ENCODE measurements at places on chromosomes 2 and 18.

DNA sequence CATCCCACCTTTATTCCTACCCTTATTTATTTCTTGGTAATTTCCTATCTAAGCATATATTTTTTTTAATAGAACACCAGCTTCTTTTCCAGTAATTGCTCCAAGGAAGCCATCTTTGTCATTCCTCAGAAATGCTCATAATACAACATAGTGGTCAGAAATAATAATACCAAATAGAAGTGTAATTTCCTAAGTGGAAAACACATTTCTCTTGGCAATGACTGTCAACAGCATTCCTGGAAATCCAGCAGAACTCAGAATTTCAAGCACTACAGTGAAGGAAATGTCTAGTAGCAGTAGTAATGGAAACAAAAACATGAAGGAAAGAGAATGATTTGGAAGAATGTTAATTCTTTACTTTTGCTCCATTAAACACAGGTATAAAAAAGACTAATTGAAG, 56.6 kb downstream of the GDF7 start:
- no peak for DNase-seq

DNA sequence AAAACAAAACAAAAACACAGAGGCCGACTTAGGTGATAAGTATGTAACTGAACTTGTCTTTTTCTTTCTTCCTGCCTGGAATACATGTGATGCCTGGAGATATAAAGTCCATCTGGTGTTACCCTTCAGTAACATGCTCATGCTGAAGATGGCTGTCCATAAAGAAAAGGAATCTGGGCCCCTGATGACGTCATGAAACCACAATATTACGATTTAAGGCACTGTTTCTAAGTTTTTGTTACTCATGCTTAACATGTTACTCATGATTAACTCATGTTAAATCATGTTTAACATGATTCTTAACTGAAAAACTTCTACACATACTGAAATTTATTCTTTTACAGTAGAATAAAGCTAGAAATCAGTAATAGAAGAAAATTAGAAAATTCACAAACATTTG, 49.0 kb downstream of the STRADB start:
- DNase-seq, result no peak

- no peak for DNase-seq
Measured at GRCh38 chr2:237222178-237222577, 136.5 kb downstream of the COPS8 start.

GRCh38 chr2:229270551-229271410, at the start of gene PID1:
TSS of gene PID1 (minus strand) at chr2:229271287. CDS start at chr2:229271043, 244 bp downstream.
- no peak for DNase-seq

- no peak for DNase-seq
Measured at GRCh38 chr2:49426996-49427395, 272.7 kb upstream of the FSHR start.

DNA sequence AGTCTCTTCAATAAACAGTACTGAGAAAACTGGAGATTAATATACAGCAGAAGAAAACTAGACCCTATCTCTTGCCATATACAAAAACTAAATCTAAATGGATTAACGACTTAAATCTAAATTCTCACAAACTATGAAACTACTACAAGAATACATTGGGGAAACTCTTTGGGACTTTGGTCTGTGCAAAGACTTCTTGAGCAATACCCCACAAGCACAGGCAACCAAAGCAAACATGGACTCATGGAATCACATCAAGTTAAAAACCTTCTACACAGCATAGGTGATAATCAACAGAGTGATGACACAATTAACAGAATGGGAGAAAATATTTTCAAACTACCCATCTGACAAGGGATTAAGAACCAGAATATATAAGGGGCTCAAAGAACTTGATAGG, 848.2 kb upstream of the NRXN1 start:
- no peak for DNase-seq

GRCh38 chr18:9673296-9674251, 34.5 kb upstream of the RAB31 start:
- DNase-seq, result no peak

DNA sequence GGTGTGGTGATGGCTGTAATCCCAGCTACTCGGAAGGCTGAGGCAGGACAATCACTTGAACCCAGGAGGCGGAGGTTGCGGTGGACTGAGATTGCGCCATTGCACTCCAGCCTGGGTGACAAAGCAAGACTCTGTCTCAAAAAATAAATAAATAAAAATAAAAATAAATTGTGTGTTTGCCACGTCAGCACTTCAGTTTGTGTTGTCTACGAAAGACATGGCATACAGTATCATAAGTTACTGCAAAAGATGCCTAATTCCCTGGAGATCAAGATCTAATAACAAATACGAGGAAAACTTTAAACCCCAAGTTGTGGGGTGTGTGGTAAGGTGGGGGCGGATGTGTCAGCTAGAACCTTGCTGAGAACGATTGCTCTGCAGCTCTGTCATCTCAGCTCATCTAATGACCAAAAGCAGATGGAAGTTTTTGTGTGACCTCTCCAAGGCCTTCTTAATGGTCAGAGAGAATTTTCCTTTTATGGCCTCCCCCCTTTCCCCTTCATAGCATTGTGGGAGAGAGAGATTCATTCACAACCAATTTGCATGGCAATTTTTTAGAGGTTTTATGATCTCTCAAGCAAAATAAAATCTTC, 11.3 kb downstream of the NPAS2 start:
- no peak for DNase-seq

DNA sequence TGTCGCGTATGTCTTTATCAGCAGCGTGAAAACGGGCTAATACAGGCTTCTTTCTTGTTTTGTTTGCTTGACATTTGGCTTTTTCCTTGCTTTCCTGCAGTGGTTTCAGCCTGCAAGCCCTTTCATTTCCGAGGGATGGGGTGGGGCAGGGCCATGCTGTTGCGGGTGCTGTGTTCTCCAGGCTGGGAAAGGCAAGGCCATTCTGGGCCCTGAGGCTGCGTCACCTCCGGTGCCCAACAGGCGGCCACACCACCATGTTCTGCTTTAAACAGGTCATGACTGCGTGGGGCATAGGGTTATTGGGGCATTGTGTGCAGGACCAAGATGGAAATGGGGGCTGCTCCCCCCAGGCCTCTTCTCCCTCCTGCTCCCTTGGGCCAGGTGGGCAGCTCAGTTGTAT, 38.6 kb upstream of the PLB1 start:
- DNase-seq, result no peak

DNA sequence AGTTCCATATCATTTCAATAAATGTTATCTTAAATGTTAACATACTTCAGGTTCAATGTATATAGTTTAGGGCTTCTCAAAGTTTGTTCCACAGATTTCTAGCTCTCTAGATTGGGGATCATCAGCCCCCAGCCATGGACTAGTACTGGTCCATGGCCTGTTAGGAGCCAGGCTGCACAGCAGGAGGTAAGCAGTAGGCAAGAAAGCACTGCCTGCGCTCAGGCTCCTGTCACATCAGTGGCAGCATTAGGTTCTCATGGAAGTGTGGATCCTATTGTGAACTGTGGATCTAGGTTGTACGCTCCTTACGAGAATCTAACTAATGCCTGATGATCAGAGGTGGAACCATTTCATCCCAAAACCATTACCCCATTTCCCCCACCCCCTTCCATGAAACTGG, 531.1 kb downstream of the PARD3B start:
- no peak for DNase-seq

DNA sequence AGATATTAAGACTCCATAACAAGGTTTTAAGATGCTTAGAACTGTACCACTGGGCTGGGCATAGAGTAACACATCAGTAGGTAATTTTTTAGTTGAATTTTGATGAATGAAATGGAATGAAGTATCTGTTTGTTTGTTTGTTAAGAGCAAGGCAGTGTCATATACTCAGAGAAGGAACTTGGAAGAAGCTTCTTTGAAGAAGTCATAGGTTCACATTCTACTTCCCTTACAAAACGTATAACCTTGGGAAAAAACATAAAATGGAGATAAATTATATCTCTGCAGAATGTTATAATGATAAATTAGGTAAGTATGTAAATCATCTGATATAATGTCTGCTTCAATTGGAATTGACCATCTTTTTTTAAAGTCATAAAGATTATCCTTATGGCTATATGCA, 122.1 kb upstream of the SLC39A10 start:
- no peak for DNase-seq

GRCh38 chr2:171551836-171552235, 29.6 kb downstream of the CYBRD1 start:
- no peak for DNase-seq

- no peak for DNase-seq
Measured at GRCh38 chr2:15127876-15128275, 433.3 kb downstream of the NBAS start.

DNA sequence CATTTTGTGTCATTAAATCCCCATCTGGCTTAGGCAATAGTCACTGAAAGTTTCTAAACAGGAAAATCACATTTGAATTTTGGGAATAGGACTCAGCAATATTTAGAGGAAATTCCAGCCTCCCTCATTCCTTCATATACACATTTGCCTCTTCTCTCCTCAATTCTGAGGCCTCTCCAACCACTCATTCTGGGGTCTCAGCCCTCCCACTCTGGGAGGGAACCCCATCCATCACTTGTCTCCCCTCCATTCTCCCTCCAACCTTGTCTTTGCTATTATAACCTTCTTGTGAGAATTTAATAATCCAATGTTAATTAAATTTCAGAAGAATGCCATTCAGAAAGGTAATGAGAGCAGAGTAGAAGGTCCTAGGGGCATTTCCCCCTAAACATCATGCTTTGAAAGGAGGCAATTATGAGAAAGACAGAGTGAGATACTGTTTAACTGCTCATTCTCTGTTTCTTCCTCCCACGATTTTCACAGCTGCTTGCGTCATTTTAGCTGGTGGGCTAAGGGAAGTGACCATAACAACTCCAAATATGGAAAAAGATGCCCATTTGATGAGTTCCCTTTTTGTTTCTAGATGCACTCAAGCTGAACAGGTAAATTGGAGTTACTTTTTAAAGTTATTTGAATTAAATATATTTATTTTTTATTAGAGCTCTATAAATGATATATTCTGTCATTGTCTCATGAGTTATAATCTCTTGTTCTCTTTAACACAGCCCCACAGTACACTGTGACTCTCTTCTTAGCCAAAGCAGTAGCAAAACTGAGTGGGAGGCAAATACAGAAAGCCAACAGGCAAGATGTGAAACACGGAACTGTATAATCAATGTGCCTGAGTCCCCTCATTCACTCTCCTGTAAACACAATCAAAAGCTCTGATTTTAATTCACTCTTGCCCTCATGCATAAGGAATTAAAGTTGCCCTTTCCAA, 135.1 kb downstream of the DLGAP1 start:
- no peak for DNase-seq

DNA sequence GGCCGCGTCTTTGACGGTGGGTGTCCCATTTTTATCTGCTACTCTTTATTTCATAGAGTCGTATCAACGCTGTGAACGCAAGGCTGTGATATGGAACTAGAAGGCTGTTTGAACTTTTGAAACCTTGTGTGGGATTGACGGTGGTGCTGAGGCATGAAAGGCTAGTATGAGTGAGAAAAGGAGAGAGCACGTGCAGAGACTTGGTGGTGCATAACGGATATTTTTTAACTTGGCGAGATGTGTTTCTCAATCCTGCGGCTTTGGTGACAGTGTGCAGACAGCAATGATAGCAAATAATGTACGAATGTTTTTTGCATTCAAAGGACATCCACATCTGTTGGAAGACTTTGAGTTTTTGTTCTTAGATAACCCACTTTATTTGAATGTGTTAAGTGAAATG, 6.2 kb downstream of the HES6 start:
- no peak for DNase-seq

GRCh38 chr18:21997207-21998143, 171.9 kb upstream of the GATA6 start:
- DNase-seq, result no peak

DNA sequence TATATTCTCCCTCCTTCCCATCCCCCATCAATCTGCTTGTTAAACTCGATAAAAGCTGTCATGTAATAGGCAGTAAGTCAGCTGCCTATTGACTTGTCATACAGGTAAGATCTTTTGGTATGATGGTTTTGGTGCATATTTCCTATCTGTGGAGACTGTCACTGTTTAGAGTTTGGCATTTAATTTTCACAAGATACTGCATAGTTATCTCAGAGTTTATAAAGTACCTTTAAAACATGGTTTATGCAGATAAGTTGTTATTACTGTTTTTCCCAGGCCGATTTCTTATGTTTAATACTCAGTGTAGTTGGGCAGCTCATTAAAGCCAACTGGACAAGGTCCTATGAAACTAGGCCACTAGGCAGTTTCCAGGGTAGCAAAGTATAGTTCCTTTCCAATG, 222.1 kb downstream of the GALNT13 start:
- no peak for DNase-seq

DNA sequence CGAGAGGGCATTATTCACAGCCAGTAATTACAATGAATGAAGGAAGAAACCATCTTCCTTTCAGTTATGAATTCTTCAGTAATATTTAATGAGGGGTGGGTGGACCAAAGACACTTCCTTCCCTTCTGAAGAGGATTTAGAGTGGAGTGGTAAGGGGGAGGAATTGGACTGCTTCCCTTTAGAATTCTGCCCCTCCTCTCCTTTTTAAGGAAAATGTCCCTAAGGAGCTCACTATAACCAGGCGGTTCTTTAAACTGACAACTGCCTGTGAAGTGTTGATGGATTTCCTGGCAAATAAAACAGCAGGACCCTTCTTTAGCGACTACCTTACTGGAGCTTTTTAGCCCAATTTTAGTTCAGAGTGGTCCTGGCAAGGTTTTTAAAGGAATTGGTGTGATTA, 86.4 kb downstream of the LIMS1 start:
- no peak for DNase-seq

GRCh38 chr2:86016581-86016980, 89.1 kb downstream of the POLR1A start:
- DNase-seq, result no peak

- DNase-seq, result no peak
Measured at GRCh38 chr18:72283148-72283925, 260.8 kb downstream of the CBLN2 start.

DNA sequence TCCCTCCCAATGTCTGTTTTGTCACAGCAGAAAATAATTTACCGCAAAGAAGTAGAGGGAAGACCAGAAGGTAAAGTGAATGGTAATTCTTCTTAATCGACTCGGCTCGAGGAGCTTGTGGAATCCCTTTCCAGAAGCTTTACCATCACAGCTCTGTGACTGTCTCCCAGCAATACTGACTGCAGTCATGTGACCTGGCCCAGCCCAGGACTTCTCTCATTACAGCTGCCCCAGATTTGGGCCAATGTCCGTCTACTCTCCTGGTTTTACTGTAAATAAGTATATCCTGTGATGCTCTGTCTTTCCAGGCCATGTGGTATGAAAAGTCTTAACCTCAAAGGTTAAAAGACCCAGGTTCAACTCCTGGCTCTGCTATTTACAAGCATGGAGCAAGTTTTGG, 18.9 kb upstream of the ELOA2 start:
- DNase-seq, result no peak

- DNase-seq, result no peak
Measured at GRCh38 chr2:109497463-109497862, 116.3 kb downstream of the SEPTIN10 start.

- no peak for DNase-seq
Measured at GRCh38 chr2:96413323-96413722, 77.8 kb downstream of the NCAPH start.
